ENCODE measurements at places on chromosomes 16 and 17.

GRCh38 chr17:66963909-66964771, at the start of gene CACNG4:
TSS of gene CACNG4 (plus strand) at chr17:66964707. CDS start at chr17:66964912, 205 bp downstream.
- no peak for DNase-seq

GRCh38 chr17:15262291-15263205, 2.6 kb downstream of the PMP22 start:
- DNase-seq = no peak

- no peak for DNase-seq
Measured at GRCh38 chr17:11324846-11325420, 83.9 kb downstream of the SHISA6 start.

DNA sequence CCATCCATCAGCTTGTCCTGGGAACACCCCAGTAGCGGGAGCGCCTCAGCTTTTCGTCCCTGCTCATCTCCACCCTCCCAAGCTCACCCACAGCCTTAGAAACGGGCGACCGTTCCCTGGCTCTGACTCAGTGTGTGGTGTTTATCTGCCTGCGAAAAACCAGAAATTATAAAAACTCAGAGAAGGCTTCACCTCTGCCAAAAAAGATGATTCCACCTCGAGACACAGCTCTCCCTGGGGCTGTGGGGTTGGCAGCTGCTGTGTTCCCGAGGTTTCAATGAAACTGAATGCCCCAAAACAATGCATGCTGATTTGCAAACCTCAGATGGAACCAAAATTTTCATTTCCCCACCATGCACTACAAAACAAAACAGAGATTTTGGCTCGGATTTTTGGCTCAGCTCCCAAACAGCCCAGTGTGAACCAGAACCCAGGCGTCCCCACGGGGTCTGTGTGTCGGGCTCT, 62.4 kb upstream of the MED9 start:
- no peak for DNase-seq

- DNase-seq = no peak
Measured at GRCh38 chr16:83930730-83931500, 22.1 kb upstream of the OSGIN1 start.

- no peak for DNase-seq
Measured at GRCh38 chr16:26598998-26599784, 467.5 kb upstream of the C16orf82 start.

DNA sequence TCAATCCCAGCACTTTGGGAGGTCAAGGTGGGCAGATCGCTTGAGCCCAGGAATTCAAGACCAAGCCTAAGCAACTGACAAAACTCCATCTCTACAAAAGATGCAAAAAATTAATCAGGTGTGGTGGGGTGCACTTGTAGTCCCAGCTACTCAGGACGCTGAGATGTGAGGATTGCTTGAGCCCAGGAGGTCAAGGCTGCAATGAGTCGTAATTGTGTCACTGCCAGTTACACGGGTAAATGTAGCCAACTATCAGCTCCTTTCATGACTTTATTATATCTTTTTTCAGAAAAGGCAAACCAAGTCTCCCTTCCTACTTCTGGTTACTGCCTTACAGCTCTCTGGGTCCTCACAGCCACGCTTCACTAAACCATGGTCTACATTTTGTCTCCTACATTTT, 4.0 kb downstream of the SDF2 start:
- no peak for DNase-seq

GRCh38 chr16:11621920-11622651, 35.4 kb upstream of the LITAF start:
- no peak for DNase-seq

DNA sequence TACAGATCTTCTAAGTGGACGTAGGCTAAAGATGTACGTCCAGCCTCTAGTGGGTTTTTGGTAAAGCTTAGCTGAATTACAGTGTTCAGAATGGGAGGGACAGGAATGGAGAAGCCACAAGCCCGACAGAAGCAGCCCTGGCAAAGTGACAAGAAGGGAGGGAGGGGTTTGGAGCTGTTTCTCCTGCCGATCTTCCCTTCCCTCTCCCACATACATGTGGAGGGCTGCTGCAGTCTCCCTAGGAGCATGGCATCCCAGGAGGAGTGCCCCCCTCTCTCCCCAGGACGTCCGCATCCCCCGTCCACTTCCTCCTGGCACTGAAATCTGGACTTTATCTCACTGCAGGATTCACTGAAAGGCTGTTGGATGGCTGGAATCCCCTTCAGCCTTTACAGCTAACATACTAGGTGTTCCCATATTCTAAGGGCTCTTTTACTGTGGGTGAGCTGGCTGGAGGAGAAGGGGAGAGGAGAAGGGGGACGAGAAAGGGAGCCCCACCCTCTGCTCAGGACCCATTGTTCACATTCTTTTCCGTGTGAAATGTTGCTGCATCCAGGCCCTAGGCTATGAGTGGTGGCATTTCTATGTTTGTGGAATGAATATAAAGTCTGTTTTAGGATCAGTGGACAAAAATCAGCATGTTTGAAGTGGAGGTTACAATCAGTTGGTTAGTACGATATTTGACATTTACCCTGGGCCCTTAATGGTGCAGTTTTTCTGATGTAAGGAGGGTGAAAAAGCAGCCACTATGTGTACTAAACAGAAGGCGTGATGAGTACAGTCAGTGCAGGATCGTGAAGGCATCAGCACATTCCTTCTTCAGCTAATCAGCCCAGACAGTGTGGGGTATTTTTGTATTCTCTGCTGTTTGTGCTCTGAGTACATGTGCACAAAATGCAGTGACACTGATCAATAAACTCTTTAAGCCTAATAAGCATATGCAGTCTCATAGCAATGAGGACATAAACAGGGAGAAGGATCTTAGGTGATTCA, 94.6 kb downstream of the SPECC1 start:
- DNase-seq = no peak

DNA sequence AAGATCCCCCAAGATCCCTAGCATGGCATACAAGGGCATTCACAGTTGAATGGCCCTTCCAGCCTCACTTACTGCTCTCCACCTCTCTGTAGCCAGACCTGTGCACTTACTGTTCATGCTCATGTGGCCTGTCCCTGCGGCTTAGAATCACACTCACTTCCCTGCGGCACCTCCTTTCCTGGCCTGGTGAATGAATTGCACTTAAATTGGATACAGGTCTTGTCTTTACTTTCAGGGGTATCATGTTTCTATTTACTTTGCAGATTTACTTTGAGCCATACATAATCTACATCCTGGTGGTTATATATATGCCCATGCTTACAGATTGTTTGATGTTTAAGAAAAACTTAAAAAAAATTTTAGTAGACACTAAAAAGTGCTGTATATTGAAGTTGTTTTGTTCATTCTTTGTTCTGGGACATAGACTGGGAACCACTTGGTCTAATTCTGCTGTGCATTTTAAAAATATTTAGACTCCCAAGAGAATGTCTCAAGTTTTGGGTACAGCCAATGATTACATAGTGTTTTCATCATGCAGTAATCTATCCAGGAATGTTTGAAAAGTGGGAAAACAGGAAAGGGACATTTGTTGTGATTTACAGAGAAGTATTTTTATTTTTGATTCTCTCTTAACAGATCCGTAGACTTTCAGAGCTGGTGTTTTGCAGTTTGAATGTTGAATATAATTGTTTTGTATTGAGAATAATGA, 63.9 kb downstream of the NUP88 start:
- DNase-seq = no peak

DNA sequence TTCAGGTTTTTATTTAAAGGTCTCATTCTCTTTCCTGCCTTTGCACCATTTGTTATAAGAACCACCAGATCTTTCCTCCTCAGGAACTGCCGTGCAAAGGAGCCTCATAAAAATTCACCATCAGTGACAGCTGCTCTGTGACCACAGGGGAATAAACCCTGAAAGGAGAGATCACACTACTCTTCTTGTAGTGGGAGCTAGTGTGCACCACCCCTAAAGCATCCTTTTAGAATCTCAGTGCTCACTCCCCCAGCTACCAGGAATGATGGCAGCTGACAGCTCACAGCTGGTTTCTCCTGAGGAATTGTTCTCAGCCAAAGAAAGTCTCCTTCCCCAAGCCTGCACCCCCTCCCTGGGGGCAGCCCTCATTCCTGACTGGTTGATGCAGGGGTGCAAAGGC, 18.7 kb downstream of the VAT1L start:
- no peak for DNase-seq

DNA sequence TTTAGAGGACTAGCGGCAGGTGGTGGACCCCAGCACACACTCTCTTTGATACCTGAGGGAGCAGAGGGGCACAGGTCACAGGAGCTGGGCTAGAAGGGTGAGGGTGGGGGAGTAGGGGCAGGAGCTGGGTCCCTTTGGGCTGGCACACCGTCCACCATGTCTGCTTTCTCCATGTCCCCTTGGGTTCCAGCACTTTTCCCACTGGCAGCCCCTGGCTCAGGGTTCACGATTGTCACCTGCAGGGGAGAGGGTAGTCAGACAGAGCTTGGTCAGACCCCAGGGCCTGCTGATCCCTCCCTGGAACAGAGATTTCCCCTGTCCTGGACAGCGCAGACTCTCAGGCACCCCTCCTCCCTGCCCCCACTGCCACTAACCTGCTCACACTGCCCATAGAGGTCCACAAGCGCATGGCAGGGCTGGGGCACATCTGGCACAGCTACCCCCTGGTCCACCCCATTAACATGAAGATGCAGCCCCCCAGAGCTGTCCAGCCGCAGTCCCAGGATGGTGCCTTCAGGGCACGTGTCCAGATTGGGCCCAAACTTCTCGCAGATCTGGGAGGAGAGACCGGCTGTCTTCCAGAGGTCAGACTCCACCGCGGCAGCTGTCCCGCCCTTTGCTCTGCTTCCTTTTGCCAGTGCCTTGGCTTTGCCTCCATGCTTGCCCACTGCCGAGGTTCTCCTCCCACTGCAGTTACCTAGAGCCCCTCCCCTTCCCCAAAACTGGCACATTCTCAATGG, 3.1 kb upstream of the GPS2 start:
- no peak for DNase-seq

- no peak for DNase-seq
Measured at GRCh38 chr16:71923941-71924690, 28.8 kb downstream of the IST1 start.

DNA sequence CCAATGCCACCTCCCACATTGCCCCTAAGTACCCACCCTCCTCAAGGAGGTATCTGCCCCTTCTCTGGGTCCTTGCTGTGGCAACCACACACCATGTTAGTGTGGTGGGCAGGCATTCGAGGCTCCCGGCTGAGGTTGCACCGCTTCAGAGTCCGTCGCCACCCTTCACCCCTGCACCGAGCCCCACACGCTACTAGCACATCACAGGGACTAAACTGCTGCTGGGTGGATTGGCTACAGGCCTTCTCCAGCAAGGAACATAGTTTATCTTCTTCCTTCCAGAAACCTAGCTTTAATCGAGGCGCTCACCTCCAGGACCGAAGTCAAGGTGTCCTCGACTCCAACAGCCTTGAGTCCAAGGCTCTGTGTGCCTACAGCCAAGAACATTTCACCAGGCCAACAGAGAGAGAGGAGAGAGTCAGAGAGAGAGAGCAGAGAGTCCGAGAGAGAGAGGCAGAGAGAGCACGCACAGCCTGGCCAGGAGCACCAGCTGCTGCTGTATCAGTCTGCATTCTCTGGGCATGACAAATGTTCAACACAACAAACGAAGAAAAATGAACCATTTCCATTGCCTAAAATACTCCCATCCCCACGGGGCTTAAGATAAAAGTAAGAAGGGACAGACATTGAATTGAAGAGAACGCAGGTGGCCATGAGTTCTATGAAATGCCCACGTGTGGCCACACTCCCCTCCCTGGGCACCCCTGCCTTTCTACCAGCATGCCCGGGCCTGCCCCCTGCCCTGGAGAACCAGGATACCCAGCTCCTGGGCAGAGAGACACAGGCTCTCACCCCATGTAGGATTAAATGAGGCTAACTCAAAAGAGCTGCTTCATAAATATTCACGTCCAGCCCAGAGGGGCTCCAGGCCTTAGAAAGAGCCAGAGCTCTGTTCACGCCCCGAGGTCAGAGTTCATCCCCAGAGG, 94.9 kb downstream of the RBFOX3 start:
- no peak for DNase-seq

- DNase-seq = no peak
Measured at GRCh38 chr17:1108478-1108764, 71.4 kb downstream of the ABR start.

- no peak for DNase-seq
Measured at GRCh38 chr17:35744830-35745229, 8.2 kb downstream of the GAS2L2 start.

DNA sequence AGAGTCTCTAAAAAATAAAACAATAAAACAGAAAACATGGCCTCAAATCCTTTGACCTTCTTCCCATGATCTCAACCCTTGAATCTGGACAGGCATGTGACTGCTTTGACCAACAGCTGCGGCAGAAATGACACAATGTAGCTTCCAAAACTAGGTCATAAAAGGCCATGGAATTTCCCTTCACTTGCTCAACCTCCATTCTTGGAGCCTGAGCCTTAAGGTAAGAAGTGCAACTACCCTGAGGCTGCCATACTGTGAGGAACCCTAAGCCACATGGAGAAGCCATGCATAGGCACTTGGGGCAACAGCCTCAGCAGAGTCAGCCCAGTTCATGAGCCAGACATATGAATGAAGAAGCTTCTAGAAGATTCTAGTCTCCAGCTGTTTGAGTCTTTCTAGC, 75.7 kb upstream of the BRD7 start:
- no peak for DNase-seq
